ENCODE measurements at places on chromosomes 12 and 14.

DNA sequence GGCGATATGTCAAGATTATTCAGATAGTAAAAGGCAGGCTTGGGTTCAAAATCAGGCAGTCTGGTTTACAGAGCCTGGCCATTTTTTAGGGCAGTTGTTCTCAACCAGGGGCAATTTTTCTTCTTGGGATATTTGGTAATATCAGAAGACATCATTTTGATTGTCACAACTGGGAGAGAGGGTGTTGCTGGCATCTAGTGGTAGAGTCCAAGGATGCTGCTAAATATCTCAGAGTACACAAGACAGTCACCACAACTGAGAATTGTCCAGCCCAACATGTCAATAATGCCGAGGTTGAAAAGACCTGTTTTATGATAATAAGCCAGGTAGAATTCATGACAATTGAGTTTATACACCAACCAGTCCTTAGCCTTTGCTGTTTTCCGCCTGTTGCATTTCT is 733.9 kb downstream of the NRXN3 start:
- no peak for DNase-seq

DNA sequence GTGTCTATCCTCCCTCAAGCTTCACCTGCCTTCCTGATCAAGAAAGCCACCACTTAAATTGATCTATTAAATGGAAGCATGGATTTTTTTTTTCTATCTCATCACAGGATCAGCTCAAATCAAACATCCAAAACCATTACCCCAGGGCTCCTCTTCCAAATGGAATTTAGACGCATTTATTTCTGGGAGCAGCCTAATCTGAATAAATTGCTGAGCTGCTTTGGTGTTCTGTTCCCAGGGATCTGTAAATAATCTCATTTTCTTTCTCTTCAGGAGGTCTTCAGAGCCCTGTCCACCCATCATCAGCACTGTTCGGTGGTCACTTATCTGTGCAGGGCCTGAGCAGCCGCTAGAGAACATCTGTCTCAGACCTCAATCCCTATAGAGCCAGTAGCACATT is 695.4 kb upstream of the TMEM132C start:
- DNase-seq, result no peak

DNA sequence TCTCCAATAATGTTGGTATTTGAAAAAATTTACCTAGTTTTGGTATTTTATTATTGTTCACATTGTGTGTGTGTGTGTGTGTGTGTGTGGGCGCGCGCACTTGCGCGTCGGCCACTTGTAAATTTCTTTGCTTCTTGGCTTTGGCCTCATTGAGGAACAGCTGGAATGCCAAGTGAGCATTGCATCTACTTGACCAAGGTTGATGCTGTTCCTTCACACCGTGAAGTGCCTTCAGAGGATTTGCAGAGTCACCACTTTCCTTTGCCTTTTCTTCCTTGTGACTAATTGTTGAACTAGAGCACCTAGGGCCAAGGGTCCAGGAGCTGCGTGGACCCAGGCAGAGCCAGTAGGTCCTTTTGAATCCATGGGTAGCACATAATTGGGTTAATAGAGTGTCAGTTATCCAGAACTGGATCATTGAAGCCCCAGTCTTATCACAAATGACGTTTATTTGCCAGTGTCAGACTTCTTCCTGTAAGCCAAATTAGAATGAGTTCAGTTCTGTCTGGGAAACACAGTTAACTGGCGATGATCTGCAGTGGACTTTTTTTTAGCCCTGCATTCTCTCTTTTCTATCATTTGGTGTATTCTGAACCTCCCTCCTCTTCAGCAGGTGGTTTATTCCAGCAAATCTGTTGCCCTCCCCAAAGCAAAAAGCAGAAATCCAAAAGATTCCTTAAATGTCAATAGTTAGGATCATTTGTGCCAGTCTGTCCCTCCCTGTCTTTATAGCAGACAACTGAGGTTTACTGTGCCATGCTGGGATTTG is 2.6 kb downstream of the PPP2R5C start:
- DNase-seq, result no peak

DNA sequence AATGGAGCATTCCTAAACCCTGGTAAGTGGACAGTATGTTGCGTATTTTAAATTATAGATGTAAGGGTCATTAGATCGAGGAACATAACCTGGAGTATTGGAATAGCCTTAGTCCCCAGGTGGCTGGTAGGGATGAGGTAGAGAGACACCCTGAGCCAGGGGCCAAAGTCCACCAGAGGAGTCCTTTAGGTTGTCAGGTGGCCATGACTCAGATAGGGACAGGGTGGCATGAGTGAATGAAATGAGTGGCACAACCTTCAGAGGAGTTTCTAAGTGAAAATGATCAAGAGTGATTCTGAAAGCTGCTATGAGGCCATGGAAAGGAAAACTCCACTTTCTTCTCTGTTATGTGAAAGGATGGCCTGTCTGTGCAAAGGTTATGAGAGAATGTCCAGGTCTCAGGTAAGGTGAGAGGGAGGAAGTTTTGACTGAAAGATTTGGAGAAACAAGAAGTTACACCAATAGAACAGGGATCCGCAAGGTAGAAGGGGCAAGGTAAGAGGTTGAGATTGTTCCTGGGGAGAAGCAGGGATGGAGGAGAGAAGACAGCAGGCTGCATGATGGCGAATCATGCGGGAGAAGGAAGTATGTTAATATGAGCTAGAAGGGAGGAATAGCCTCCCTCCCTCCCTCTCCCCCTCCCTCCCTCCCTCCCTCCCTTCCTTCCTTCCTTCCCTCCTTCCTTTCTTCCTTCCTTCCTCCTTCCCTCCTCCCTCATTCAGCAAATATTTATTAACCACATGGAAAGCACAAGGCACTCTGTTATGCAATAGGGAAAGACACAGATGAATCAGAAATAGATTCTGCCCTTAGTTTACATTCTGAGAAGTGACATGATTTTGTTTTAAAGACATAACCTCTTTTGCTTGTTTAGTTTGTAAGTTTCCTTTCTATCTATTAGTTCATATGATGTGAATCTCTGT is 14.0 kb upstream of the RIPK3 start:
- peak; percentile 51 for DNase-seq

- DNase-seq, result no peak
Observed at GRCh38 chr14:98858158-98858557, 413.8 kb downstream of the BCL11B start.

DNA sequence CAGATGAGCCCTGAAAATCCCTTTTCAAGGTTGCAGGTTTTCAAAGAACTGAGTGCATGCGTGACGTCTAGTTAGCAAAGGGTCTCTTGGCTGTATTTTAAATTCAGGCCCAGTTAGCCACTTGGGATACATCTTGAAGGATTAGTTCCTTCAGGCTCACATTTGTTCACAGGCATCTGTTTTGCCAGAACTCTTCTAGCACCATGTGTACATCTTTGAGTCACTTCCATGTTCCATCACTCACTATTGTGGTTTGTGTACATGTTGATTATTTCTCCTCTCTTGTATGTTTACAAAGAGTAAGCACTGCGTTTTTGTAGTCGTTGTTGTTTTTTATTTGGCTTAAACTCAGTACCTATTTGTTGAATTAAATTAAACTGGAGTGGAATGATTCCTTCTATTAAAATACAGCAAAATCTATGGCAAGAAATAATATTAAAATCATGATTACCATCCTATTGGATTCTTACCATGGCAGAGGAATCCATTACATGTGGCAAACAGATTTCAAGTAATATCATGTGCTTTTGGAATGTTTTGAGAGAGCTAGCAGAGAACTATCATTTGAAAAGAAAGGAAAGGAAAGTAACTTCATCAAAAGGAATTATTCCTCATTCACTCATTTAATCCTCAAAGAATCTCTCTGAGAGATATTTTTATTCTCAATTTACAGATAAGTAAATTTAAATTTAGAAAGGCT is 438.9 kb upstream of the FAR2 start:
- no peak for DNase-seq

- no peak for DNase-seq
Observed at GRCh38 chr14:65906344-65906743, 493.8 kb downstream of the FUT8 start.

- DNase-seq, result peak; percentile 25
Observed at GRCh38 chr12:94122591-94122990, 25.8 kb upstream of the PLXNC1 start.

DNA sequence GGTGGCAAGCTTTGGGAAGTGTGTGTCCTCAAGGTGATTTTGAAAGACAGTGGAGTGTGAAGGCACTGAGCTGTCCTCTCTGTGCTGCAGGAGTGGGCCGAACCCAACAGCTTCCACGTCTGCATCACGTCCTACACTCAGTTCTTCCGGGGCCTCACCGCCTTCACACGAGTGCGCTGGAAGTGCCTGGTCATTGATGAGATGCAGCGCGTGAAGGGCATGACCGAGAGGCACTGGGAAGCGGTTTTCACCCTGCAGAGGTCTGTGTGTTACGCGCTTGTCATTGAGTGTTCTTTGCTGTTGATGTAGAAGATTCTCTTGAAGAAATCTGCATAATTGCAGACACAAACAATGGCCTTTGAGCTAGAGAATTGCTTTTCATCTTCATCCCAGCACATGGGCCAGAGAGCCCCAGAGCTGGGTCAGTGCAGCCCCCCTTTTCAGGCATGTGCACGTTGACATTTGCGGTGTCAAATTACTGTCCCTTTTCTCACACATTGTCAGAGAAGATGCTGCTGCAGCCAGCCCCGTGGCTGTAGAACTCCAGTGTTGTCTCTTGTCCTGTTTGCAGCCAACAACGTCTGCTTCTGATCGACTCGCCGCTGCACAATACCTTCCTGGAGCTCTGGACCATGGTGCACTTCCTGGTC is 63.3 kb downstream of the EP400 start:
- no peak for DNase-seq

- no peak for DNase-seq
Observed at GRCh38 chr12:119326341-119326740, 8.2 kb upstream of the CCDC60 start.

DNA sequence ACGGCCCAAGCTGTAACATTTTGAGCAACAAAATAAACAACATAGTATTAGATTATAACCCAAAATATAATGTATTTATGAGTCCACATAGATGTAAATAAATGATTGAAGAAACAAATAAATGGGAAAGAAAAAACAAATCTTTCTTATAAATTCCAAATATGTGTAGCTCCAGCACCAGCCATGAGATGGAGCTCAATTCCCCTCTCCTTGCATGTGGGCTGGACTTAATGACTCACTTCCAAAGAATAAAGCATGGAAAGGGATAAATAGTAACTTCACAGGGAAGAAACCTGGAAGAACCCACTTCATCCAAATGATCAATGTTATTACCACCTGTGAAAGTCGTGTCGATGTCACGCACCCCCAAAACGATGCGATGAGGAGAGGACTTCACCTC is 158.8 kb downstream of the RPAP3 start:
- DNase-seq, result no peak

DNA sequence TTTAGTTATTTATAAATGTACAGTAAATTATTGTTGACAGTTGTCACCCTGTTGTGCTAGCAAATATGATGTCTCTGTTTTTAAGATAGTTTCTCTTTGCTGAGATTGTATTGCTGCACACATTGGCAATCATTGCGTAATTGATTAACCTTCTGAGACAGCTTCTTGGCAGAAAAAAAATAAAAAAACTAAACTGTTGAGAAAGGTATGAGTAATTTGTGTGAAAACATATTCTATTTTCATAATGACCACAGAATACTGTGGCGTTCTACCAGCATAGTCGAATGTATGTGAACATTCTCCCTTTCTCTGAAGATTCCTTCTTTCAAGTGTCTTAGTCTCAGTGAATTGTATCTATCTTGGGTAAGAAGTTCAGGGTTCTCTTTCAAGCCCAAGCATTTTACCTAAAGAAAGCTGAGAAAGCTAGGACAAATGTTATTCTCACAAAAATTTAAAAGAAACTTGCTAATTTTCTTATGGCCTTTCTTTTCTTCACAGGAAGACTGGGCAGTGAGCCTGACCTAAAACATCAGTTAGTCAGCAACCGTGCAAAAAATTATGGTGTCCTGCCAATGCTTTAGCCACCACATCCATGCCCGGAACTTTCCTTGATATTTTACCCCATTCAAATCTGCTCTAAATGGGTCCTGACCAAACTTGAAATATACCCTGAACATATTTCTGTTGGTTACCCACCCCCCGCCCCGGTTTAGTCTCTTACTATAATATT is 69.0 kb upstream of the REP15 start:
- DNase-seq, result peak; percentile 64

GRCh38 chr12:115916910-115917668 is 360.4 kb downstream of the MED13L start:
- no peak for DNase-seq

DNA sequence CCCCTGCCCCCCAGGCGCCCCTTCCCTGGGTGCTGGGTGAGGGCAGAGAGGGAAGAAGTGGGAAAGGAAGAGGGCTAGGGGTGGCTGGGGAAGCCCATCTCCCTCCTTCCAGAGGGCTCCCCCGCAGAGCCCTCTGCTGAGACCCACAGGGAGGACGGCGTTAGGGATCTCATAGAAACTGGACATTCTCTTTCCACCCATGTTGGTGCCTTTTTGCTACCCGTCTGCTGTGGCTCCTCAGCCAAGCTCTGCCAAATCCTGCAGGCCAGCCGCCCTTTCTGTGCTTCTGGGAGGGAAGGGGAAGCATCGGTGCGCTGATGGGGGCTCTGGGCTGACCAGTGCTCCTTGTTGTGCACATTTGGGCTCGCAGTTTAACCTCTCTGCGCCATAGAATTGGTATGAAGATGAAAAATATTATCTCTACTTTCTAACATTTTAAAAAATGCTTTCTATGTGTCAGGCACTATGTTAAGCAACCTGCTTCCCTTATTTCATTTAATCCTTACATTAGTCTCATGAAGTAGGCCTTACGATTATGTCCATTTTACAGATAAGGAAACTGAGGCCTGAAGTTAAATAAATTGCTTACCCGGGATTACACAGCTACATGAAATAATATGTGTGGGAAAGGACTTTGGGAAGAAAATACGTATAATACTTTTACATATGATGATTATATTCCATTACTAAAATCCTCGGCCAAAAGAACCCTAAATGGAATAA is 981 bp downstream of the SLC48A1 start:
- no peak for DNase-seq

DNA sequence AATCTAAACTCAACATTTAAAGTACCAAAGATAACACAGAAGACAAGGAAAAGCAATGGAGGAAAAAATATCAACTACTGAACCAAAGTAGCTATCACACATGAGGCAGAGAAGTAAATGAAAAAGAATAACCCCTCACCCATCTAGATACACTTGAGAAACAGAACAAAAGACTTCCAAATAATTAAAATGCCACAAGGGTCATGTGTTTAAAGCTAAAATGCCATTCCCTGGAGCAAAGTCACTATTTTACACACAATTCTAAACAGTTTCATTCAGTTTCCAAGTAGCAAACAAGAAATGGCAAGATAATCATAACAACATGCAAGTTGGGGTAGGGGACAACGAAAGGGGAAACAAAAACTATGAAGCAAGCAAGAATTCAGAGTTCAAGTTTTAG is 12.0 kb downstream of the OSBPL8 start:
- no peak for DNase-seq

DNA sequence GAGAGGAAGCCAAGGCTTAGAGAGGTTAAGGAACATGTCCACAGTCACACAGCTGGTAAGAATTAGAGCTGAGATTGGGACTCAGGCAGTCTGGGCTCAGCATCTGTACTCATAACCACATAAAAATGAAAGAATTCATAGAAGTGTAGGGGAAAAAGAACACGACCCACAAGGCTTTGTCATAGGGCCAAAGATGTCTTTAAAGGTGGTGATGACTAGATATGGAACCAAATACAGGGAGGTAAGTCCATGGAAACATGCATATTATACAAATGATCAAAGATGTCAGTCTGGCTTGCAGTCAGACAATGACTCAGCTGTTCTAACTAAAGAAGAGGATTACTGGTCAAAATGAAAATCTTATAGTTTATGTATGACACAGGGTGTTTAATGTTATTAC is 7.2 kb upstream of the SSPN start:
- no peak for DNase-seq

GRCh38 chr14:55102141-55102621 is 26.9 kb upstream of the LGALS3 start:
- DNase-seq, result peak; percentile 63
